ENCODE measurements at places on chromosomes 1 and 21.

GRCh38 chr1:206705191-206705590, 20.5 kb downstream of the MAPKAPK2 start:
- no peak for DNase-seq

GRCh38 chr1:204871405-204872037, 859 bp downstream of the NFASC start:
- no peak for DNase-seq

GRCh38 chr1:183694066-183694465, 41.0 kb upstream of the APOBEC4 start:
- DNase-seq, result no peak

DNA sequence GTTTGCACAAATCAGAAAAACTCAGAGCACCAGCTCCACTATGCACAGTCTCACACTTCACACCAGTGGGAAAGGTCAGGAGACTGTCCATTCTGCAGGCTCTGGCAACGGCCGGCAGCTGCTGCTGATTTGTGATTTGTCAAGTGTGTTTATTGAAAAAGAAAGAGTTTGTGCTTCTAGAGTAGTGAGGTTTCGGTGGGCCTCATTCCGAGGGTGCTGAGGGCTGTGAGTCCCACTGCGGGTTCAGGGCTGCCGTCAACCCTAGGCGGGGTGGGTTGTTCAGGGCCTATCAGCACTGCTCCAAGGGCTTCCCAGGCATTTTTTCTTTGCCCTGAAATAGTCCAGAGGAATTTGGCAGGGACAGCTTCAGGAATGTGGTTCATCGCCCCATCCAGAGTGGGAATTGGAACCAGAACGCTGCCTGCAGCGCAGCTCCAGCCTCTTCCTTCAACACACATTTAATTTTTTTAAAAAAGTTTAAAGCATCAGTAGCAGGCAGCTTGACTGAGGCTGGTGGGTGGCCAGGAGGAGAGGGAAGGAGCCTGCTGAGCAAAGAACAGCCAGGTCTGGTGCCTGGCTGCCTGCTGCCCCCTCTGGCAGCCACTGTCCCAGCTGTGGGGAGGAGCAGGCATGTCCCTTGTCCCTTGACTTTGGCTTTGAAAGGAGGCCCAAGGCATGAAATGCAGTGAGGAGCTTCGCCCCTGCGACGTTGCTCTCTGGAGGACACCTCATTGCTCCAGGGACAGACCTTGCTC, 19.7 kb downstream of the STUM start:
- DNase-seq, result no peak

DNA sequence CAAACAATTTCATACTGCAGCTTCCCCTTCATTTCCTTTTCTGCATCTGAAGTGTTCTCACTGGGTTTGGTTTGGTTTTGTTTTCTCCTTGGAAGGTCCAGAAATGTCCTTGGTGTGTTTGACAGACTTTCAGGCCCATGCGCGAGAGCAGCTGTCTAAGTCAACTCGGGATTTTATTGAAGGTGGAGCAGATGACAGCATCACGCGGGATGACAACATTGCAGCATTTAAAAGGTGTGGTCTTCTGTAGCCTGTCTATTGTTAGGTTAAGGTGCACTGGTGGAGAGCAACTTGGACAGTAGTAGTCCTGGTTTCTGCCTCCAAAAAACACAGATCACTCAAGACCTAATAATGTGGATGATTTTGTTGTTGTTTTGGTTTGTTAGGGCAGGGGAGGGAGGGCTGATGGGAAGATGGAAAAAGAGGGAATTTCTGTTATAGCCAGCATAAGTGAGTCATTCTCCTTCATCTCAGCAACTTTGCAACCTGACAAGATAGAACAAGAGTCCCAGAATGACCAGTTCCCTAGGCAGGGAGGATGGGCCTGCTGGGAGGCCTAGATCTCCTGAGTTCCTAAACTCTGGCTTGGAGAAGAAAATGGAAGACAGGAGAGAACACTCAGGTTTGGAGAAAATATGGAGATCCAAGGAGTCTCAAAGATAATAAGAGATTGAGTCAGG, 12.5 kb downstream of the HAO2 start:
- DNase-seq, result no peak

GRCh38 chr1:65694933-65695332, 97.8 kb upstream of the PDE4B start:
- no peak for DNase-seq

DNA sequence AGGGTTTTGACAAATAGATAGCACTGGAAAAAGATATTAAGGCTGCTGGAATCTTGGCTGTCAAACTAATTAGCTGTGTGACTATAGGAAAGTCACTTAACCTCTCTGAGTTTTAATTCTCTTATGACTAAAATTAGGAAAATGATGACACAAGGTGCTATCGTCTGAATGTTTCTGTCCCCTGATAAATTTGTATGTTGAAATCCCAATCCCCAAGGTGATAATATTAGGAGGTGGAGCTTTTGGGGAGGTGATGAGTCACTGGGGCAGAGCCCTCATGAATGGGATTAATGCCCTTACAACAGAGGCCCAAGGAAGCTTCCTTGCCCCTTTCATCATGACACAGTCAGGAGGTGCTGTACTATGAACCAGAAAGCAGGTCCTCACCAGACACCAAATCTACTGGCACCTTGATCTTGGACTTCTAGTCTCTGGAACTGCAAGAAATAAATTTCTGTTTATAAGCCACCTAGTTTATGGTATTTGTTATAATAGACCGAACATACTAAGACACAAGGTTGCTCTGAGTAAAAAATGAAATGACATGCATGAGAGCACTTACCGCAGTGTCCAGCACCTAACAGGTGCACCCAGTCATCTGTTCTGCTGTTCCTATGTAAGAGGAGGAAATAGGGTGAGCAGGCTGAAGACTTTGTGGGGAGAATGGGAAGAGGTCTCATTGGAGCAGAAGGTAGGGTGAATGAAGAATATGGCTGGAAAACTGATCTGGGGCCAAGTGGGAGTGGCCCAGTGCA, 26.3 kb upstream of the DISP1 start:
- no peak for DNase-seq

DNA sequence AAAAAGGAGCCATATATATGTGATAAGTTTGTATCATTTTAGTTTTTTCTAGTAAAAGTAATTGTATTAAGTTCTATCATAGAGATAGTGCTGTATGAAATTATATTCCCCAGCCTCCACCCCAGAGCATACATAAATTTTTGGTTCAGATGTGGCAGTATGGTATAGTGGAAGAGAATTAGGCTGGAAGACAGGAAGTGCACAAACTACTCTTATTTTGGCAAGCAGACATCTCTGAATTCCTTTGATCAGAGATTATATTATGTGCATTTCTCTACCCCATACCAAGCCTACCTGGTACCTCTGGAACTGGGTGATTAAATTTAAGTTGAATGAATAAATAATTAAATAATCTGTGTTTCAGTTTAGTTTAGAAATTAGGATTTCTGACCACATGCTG, 55.9 kb downstream of the FNBP1L start:
- DNase-seq, result no peak

GRCh38 chr1:61968869-61969268, 225.8 kb upstream of the L1TD1 start:
- no peak for DNase-seq

GRCh38 chr1:247496581-247497285, 38.8 kb upstream of the OR2B11 start:
- no peak for DNase-seq

DNA sequence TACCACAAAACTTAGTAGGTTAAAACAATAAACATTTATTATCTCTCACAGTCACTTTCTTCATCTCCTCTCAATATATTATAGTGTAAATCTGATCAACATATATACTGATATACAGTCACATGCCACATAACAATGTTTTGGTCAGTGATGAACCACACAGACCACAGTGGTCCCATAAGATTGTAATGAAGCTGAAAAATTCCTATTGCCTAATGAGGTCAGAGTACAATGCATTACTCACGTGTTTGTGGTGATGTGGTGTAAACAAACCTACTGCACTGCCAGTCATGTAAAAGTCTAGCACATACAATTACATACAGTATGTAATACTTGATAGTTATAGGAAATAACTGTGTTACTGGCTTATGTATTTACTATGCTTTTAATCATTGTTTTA, 30.1 kb downstream of the OLFML3 start:
- DNase-seq, result no peak

DNA sequence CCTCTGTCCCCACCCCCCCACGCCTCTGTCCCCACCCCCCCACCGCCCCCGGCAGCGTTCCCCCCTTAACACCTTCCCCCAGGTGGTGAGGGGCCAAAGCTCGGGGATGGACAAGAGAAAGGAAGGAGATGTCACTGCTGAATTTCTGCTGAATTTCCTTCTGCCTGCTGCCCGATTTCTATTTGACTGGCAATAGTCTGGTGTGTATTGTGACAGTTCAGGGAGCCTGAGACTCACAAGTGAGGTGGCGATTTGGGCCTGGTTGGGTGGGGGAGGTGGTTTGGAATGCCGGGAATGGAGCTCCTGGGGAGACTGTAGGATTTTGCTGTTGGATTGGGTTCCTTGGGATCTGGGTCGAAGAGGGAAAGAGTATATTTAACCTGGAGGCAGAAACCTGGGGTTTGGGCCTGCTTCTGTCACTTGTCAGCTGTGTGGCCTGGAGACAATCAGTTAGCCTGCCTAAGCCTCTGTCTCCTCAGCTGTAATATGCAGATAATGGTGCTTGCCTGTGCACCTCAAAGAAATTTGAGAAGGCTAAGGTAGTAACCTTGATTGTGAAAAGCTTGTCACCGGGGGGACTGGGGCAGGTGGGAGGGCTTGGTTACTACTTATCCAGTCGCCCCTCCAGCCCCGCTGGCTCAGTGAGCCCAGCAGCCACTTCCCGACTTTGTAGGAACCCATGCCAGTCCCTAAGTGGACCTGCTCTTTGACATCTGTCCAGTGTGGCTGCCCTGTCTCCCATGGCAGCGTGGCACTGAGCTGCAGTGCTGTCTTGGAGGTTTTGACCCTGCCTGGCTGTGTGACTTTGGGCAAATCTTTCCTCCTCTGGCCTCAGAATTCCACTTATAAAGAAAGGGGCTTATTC, 7.7 kb upstream of the LMNA start:
- DNase-seq, result no peak

- no peak for DNase-seq
Observed at GRCh38 chr1:211479624-211480023, 12.3 kb downstream of the RD3 start.
